ELR (cell line): ENCODE measurements at places on chromosomes 13 and 19.

- DNase-seq: no peak
Observed at GRCh38 chr13:37595162-37595561, 3.4 kb downstream of the POSTN start.

GRCh38 chr19:24059563-24060295, 27.3 kb upstream of the ZNF254 start:
- DNase-seq: no peak

DNA sequence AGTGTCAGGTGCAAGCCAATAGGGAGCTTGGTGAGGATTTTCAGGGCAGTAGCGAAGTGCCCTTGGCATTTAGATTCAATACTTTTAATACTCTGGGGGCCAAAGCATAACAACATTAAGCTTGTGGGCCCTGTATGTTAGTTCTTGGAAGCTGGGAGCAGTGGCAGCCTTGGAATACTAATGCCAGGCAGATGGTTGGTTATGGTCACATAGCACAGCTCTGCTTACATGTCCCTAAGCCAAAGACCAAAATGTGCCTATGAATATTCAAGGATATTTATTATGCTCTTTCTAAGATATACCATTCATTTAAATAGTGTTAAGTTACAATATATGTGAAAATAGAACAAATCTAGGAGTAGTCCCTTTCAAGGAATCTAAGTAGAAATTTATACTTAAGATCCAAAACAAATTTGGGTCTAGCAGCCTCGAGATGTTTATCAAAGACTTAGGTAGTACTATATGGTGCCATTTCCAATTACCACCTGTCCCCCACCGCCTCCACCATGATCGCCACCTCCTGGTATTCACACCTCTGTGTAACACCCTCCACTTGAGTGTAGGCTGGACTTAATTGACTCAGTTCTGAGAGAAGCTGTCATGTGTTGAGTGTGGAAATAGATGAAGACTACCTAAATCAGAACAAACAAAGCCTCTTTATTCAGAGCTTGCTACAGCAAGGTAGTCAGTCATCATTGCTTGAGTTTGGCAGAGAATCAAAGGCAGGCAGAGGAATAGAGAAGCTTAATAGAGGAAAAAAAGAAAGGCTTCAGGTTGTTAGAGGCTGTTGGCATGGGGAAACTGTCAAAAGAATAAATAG, 261.0 kb downstream of the GPC5 start:
- no peak for DNase-seq

- DNase-seq: no peak
Observed at GRCh38 chr19:16927883-16928282, 39.1 kb downstream of the F2RL3 start.

DNA sequence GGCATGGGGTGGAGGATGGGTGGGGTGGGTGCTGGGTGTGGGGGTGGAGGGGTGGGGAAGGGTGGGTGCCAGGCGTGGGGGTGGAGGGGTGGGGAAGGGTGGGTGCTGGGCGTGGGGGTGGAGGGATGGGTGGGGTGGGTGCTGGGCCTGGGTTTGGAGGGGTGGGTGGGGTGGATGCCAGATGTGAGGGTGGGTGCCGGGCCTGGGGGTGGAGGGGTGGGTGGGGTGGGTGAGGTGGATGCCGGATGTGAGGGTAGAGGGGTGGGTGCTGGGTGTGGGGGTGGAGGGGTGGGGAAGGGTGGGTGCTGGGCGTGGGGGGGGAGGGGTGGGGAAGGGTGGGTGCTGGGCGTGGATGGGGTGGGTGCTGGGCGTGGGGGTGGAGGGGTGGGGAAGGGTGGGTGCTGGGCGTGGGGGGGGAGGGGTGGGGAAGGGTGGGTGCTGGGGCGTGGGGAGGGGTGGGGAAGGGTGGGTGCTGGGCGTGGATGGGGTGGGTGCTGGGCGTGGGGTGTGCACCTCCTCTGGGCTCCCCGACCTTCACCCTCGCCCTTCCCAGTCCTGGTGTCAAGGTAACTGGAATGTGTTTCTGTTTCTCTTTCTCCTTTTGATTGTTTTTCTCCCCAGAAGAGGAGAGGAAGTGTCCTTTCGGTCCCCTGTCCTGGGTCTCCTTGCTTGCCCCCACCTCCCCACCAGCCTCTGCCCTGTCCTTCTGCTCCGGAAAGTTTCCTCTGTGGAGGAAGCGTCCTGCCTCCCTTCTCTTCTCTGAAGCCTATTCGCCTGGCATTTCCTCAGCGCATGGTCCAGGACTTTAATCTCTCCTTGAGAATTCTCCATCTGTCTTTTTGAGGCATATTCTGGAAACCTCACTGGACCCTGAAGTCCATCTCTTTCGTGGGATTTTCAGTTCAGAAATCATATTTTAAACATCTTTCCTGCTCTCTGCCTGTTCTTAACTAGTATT, 22.9 kb upstream of the CFAP97D2 start:
- no peak for DNase-seq

DNA sequence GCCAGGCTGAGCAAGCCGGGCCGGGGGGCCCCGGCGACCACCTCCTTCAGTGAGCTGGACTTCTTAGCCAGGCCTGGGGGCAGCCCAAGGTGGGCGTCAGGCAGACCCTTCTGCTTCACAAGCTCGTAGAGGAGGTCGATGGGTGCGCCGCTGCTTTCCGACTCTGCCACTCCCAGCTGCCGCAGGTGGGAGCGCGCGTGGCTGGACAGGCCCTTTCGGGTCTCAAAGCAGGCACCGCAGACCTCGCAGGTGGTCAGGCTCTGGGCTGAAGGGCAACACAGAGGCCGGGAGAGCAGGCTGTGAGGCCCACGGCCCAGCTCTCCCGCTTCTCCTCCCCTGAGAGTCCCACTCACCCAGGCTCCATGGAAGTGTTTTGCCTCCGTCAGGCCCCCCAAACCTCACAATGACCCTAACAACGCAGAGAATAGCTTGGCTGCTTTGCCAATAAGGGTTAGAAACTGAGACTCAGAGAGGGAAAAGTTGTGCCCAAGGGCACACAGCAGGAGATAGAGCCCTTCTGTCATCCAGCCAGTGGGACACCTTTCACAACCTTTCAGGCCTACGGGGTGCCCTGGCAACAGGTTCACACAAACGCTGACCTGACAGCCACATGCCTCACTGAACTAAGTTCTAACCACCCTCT, 11.2 kb upstream of the AKAP8L start:
- DNase-seq: no peak

GRCh38 chr13:102517959-102518358, 78.8 kb upstream of the TPP2 start:
- DNase-seq: peak; percentile 6

GRCh38 chr19:19276851-19277250, 3.8 kb upstream of the TM6SF2 start:
- no peak for DNase-seq

GRCh38 chr13:84366506-84366905, 484.2 kb upstream of the SLITRK1 start:
- DNase-seq: no peak

- DNase-seq: peak; percentile 68
Observed at GRCh38 chr13:41652735-41653361, 195.5 kb downstream of the RGCC start.

DNA sequence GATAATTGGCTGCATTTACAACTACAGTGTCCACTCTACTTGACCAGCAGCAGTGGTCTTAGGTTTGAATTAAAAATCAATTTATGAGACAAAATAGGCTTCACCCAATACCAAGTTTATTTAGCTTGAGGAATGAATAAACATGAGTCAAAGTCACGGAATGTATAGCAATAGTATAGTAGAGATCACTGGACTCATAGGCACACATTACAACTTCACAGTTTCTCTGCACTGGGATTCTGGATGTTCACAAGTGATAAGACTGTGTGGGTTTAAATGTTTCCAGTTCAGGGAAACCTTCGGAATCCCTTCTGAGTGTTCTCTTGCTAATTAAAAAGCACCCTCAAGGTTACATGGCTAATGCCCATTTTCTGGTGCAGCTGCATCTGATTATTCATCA, 1064.9 kb downstream of the SLITRK5 start:
- DNase-seq: peak; percentile 52

GRCh38 chr13:20301403-20302071, 69.4 kb upstream of the GJB6 start:
- no peak for DNase-seq

DNA sequence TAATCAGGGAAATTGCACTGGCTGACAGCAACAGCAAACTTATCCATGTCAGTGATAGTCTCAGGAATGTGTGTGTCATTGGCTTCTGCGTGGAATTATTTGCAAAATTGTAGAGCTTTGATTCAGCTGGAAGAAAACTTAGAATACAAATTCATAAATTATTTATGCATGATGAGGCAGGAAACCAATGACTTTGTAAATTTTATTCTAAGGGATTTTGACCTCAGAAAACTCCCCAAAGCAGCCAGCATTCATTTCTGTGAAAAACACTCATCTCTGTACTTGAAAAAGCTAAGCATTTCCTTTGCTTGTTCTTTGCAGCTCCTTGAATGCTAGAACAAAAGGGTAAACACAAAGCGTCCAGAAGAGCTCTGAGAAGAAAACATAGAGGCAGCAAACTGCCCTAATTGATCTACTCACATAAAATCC, 162.4 kb downstream of the DCT start:
- DNase-seq: peak; percentile 74

DNA sequence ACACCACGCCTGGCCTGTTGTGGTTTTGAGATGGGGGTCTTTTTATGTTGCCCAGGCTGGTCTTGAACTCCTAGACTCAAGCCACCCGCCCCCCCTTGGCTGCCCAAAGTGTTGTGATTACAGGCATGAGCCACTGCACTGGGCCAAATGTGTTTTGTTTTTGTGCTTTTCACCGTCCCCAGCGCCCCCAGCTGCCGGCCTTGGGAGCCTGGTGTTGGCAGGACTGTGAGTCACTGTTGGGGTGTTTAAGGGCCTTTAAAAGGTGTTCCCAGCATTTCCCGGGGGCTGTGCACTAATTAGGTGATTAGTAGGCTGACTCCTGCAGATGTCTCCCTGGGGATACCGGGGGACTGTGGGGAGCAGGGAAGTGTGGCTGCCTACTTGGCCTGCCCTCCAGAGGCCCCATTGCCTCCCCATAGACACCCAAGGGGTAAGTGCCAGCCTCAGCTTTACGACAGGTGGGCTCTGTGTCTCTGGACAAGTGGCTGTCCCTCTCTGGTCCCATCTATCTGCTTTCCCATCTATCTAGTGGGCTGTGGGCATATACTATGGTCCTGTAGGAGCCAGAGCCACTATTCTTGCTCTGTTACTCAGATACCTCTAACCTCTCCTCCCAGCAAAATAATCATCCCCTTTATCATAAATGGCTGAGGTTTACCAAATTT, 11.8 kb upstream of the TLE5 start:
- DNase-seq: no peak

DNA sequence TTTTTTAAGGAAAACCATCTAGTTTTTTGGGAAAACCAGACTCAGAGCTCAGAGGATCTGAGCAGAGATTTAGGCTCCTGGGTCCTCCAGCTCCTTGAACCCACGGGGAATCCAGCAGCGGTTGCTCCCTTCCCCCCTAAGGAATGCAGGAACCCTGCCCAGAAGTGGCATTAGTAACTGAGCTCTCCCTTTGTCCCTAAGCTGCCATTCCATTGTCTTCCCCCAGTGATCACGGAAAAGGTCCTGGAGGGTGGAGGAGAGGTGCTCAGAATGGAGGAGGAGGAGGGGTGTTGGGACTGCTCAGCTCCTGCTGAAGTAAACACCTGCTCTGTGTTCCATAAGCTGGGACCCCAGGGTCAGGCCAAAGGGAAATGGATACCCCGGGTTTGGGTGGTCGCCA, 16.8 kb upstream of the OR1M1 start:
- no peak for DNase-seq

DNA sequence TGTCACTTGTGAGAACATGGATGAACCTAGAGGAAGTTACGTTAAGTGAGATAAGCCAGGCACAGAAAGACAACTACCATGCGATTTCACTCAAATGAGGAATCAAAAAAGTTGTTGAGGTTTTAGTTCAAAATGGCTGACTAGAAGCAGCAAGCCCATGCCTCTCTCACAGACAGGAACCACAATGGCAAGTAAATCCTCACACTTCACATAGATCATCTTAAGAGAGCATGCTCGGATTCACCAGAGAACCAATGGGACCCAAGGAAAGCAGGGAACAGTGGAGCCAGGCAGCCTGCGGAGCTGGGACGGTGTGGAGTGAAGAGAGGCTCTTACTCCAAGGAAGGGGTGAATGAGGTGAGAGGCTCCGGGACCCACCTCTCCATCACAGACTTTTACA, 581.0 kb downstream of the UQCRFS1 start:
- DNase-seq: no peak

DNA sequence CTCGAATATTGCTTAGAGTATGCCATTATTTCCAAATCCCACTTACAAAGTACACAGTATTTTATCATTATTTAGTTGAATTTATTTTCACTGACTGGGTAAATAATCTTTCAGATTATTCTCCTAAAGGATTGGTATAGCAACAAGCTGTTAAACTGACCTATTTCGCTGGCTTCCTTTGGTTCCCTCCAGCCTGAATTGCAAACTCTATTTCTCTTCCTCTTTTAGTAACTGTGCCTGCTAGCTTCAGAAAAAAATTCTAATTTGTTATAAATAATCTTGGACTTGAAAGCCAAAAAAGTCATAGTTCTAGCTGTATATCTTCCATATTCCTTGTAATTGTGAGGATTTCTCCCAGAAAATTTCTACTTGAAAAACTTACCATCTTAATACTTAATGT, 15.0 kb upstream of the CCNA1 start:
- DNase-seq: no peak
